Smooth muscle cell of trachea (primary cell): ENCODE measurements at places on chromosomes 5 and 9. TPM values are rescaled to one million over a fixed set of nuclear protein-coding genes. Genes with fewer than 3 reads are reported as not detected.

Gene TAF11L10
- total RNA-seq = not detected in 2 replicates

Gene GABRA6
- not detected in 2 replicates for total RNA-seq

Gene GRXCR2
- total RNA-seq = not detected in 2 replicates

Gene MCC
- total RNA-seq = 33.5 and 51.3 TPM in 2 replicates

Gene SPTLC1
- total RNA-seq = 117 and 147 TPM in 2 replicates

Gene TMEM174
- total RNA-seq = not detected in 2 replicates

Gene CDO1
- total RNA-seq = 9.0 and 13.2 TPM in 2 replicates

Gene C7
- 0.15 and 0.83 TPM in 2 replicates for total RNA-seq

Gene STK10
- 21.2 and 28.6 TPM in 2 replicates for total RNA-seq

Gene PTGDS
- total RNA-seq = 2.8 and 36.7 TPM in 2 replicates

Gene SELENOP
- total RNA-seq = 334 and 703 TPM in 2 replicates

Gene CDX1
- total RNA-seq = 0.15 and 0.17 TPM in 2 replicates

Gene FAM169A
- 0.17 and 0.29 TPM in 2 replicates for total RNA-seq

Gene HNRNPAB
- 32.4 and 37.5 TPM in 2 replicates for total RNA-seq

Gene TXNDC8
- 1.9 TPM in 1 of 2 replicates, not detected in the other for total RNA-seq

Gene PLAC8L1
- not detected in 2 replicates for total RNA-seq

Gene NRARP
- total RNA-seq = 0.29 and 0.33 TPM in 2 replicates
